ENCODE measurements at places on chromosomes 12 and 14.

- DNase-seq, result no peak
Observed at GRCh38 chr12:6903722-6904121, 900 bp upstream of the LRRC23 start.

DNA sequence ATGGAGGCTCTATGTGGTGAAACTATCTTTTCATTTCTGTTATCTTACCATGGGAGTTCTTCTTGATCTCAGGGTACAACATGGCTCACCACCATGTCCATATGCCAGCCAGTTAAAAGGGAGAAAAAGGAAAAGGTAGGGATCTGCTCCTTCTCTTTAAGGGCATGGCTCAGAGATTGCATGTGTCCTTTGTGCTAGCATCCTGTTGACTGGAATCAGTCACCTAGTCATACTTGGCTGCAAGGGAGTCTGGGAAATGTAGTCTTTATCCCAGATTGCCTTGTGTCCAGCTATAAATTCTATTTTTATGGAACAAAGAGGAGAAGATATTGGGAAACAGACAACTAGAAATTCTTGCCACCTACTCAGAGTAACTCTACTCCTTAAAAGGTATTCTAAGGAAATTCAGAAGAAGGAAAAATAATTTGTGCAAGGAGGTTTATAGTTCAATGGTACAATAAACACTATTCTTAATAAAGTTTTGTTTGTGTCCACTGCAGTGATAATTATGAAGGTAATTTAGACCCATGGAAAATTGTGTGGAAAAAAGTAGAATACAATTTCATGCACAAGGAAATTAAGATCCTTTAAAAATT lies 86.4 kb upstream of the RPH3A start:
- DNase-seq, result no peak

DNA sequence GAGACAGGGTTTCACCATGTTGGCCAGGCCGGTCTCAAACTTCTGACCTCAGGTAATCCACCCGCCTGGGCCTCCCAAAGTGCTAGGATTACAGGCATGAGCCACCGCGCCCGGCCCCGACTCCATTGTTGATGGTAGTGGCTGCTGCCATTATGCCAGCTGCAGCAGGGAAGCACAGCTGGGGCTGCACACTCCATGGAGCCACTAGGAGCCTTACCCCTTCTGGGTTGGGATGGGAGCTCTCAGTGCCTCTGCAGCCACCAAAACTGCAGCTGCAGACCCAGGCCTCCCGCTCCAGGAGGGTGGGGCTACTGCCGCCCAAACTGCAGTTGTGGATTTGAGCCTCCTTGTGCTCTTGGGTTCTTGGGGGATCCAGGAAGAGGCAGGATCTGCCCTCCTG lies 25.9 kb downstream of the TCHP start:
- no peak for DNase-seq

GRCh38 chr14:68396461-68396860 lies 396.4 kb downstream of the ZFP36L1 start:
- no peak for DNase-seq

DNA sequence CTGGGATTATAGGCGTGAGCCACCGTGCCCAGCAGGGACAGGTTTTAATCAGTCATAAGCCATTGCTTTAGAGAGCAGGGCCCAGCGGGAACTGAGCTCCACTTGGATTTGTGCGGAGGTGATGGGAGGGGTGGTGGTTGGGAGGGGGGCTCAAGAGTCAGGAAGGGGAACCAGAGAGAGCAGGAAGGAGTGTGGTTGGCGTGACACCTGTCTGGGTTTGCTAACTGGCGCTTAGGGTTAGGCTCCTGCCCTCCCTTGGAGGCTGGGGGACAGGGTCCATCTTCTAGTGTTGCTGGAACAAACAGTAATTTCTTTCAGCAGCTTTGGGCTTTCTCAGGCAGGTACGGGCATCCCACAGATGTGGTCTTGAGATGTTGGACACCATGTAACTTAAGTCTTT lies 7.5 kb upstream of the ALDH2 start:
- DNase-seq, result no peak
